Activated CD4-positive, alpha-beta T cell treated with anti-CD3 and anti-CD28 coated beads for 36 hours (primary cell): ENCODE measurements at places on chromosomes 16 and 17. TPM values are rescaled to one million over a fixed set of nuclear protein-coding genes. Genes with fewer than 3 reads are reported as not detected.

The NPIPA2 gene
- total RNA-seq: 1.8 TPM

The NOTUM gene
- total RNA-seq: 0.97 TPM

The CPNE7 gene
- 17.3 TPM for total RNA-seq

The IGSF6 gene
- total RNA-seq: 0.14 TPM

The TMEM100 gene
- total RNA-seq: not detected

The TNFRSF17 gene
- not detected for total RNA-seq

The KRT222 gene
- not detected for total RNA-seq

The CD79B gene
- 19.8 TPM for total RNA-seq

The KRT31 gene
- total RNA-seq: not detected

The TP53TG3D gene
- 0.42 TPM for total RNA-seq

The SHISA6 gene
- total RNA-seq: not detected

The DOC2A gene
- 1.3 TPM for total RNA-seq

The HOXB5 gene
- total RNA-seq: not detected

The OR2C1 gene
- total RNA-seq: not detected

The STX1B gene
- 1.3 TPM for total RNA-seq

- no peak for DNase-seq
Observed at GRCh38 chr16:88473666-88474534, 20.8 kb downstream of the ZFPM1 start.

DNA sequence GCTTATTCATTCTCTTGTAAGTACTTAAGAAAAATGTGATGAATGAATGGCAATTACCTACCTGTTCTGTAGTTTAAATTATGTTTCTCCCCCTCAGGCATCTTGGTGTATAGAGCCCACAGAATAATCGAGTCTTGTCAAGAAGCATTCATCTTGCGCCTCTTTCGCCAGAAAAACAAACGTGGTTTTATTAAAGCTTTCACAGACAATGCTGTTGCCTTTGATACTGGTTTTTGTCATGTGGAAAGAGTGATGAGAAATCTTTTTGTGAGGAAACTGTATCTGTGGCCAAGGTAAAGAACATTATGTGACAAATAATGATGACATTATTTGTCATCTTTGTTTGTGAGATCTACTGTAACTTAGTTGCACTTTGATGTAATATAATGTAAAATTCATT, 6.5 kb downstream of the ERCC4 start:
- no peak for DNase-seq

DNA sequence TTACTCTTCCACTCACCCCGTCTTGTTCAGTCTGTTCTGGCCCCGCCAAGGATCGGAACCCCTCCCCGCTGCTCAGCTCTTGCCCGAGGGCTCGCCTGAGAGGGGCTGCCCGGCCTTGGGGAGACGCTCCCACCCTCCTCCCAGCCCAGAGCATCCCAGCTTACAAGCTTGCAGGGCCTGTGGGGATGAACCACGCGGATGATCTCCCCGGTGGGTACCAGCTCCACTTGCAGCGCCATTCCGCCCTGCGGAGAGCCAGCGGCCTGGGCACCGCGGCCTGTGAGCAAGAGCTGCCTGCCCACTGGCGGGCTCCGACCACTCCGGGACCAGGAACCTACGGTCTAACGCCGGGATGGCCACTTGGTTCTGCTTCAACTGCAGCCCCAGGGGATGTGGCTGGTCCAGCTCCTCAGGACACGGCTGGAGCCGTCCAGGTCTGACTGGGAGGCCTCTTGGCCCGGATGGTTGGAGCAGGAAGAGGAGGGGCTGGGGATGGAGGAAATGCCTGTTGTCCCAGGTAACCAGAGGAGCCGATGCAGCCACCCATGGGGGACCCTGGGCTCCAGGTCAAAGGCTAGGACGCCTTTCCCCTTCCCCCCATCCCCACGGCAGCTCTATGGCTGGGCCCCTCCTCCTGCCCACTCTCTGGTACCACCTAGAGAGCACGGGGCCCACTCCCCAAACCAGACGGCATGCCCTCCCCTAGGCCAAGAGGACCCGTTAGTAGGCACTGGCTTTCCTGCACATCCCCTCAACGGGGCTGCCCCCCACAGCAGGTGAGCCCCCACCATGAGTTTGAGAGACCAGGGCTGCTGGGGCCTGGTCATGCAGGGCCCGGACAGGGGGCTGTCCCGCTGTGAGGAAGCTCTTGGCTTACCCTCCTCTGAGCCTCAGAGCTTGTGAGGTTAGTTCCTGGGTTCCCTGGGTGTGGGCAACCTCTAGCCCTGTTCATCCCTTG, at the start of gene MYO1C:
MYO1C (minus strand) TSS at position 438 of the 958 bp plus-strand sequence; CDS start at position 239, 199 bp downstream.
- DNase-seq: no peak

DNA sequence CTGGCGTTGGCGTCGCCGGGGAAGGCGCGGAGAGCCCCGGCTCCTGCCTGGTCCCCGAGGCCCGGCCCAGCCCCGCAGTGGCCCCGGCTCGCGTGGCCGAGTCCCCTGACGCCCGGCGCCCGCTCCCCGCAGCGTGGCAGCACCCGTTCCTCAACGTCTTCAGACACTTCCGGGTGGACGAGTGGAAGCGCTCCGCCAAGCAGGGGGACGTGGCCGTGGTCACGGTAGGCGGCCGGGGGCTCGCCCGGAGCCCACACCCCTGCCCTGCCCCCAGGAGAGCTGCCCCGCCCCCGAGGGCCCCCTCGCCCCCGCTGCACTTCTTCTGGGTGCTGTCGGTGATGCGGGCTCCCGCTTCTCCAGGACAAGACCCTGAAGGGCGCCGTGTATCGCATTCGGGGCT, 466 bp downstream of the WDR90 start:
- DNase-seq: peak; percentile 37

- DNase-seq: peak; percentile 69
Observed at GRCh38 chr17:66200685-66201092, 8.8 kb upstream of the CEP112 start.

DNA sequence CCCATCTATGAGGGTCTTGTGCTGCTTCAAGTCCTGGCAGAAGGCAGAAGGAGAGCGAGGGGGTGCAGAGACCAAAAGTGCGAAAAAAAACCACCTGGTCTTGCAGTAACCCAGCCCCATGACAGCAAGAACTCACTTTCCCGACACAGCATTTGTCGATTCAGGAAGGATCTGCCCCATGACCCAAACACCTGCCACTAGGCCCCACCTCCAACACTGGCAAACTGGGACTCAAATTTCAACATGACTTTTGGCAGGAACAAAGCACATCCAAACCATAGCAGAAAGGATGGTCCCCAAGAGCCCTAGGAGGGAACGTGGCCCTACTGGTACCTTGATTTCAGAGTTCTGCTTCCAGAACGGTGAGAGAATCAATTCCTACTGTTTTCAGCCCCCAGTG, 34.7 kb upstream of the KLHDC4 start:
- DNase-seq: no peak

DNA sequence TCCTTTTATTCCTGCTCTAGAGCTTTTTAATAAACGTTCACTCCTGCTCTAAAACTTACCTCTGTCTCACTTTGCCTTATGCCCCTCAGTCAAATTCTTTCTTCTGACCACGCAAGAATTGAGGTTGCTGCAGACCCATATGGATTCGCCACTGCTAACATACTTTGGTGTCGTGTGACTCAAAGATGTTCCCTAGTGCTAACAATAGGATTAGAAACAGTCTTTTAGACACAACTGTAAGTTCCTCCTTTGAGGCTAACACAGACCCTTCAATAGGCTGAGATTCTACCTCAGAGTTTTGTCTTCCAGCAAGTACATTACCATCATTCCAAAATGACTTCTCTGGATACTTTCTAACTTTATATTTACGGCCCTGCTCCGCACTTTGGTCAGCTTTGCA, 149.5 kb upstream of the COX10 start:
- DNase-seq: no peak

GRCh38 chr16:58459344-58460218, 40.4 kb upstream of the NDRG4 start:
- peak; percentile 82 for DNase-seq

GRCh38 chr16:81706327-81707295, 72.5 kb upstream of the PLCG2 start:
- DNase-seq: no peak

DNA sequence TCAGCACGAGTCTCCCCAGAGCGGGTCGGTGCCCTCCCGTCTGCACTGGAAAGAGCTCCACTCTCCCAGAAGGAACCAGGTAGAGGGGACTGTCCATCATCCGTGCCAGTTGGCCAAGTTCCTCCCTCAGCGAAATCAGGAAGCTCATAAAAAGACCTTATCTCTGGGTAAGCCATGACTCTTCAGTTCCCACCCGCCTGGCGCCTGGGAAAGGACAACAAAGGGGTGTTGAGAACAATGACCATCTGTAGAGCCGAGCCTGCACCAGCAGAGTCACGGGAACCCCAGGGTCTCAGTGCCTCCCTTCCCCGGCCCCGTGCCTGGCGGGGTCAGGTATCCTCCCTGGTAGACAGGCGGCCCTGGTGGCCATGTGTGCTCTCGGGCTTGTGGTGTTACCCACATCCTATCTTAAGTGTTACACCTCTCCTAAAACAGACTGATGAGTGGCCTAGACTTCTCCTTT, 190.7 kb downstream of the AXIN2 start:
- DNase-seq: no peak

GRCh38 chr17:59652119-59652518, 32.4 kb downstream of the CLTC start:
- no peak for DNase-seq

GRCh38 chr16:507996-508395, 19.5 kb upstream of the CAPN15 start:
- no peak for DNase-seq

GRCh38 chr17:78044280-78044835, 84.2 kb downstream of the TMC6 start:
- no peak for DNase-seq

- DNase-seq: no peak
Observed at GRCh38 chr17:70034158-70034557, 40.9 kb upstream of the KCNJ16 start.

GRCh38 chr16:13959626-13960025, 39.7 kb downstream of the ERCC4 start:
- DNase-seq: no peak

GRCh38 chr17:9361188-9361955, 214.2 kb downstream of the STX8 start:
- DNase-seq: no peak

DNA sequence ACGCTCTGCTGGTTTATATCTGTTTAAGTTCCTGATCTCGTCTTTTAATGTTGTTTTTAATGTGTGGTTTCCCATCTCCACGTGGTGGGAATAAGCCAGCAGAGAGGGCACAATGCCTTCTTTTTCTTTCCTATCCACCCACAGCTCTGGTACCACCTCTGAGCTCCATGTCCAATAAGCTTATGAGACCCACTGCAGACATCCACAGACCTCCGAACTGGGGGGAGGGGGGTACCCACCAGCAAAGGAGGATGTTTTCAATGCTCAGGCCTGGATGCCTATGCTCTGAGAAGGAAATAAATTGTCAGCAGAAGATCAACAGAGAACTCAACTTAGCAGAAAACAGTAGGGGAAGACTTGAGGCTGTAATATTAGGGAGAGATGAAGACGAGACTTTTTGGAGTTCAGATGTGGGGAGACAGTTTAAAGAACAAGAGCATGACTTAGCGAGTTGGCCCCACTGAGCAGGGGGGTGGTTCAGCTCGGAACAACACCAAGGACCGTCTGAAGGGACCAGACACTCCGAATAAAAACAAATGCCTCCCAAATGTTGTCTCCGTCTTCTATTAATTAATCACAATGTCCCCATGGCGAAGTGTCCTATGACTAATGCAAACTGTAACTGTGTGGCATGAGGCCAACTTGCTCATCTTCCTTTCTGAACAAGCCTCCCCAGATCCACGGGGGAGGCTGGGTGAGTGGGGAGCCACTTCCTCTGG, 62.7 kb downstream of the GAS7 start:
- peak; percentile 29 for DNase-seq
